WERI-Rb-1 (cell line): ENCODE measurements at places on chromosomes 3 and 15.

DNA sequence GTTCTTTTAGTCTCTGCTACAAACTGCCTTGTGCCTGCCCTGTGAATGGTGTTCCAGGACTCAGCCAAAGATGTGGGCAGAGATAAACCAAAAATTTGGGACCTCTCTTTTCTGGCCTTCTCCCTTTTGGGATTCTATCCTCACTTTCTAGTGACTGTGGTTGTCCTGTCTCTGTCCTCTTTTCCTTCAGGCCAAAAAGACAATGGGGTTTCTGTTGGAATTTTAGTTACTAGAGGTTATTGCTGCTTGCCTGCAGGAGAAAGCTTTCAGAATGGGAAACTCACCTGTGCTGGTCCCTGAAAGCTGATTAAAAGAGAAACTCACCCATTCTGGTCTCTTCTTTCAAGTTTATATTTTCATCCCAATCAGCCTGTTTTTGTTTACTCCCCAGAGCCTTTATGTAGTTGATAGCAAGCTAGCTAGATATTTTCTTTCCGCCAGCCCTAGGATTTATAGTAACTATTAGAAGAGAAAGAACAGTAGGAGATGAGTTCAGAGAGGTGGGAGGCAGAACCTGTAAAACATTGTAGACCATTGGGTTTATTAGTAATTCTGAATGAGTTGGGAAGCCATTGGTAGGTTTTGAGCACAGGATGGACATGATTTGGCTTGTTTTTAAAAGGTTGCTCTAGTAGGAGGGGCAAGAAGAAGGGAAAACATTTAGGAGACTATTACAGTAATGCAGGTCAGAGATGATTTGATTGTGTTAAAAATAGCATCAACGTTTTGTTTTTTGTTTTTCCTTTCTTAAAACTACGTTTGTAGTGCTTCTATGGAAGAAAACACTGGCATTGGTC, 138.9 kb downstream of the TCF12 start:
- DNase-seq = no peak

GRCh38 chr3:123365450-123366143, 83.3 kb downstream of the ADCY5 start:
- DNase-seq = peak; percentile 79

DNA sequence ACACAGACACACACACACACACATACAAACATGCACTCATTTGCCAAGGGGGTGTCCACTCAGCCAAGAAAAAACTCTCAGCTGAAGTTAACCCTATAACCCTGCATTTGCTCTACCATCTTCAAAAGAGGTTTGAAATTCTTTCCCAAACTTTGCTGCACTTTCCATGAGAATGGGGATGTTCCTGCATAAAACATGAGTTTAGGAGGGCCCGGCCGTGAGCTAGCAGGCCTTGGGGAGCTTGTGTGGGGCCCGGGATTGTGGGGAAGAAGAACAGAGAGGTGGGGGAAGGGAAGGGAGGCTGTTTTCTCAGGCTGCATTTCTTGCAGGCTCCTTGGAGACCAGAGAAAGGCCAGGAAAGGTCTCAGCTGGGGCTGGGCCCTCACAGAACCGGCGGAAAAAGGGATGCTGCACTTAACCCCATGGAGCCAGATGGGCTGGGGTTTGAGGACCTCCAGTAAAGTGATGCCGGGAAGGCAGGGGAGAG, 40.8 kb downstream of the SEMA5B start:
- DNase-seq = no peak

GRCh38 chr3:188034989-188035388, 119.0 kb upstream of the LPP start:
- no peak for DNase-seq

DNA sequence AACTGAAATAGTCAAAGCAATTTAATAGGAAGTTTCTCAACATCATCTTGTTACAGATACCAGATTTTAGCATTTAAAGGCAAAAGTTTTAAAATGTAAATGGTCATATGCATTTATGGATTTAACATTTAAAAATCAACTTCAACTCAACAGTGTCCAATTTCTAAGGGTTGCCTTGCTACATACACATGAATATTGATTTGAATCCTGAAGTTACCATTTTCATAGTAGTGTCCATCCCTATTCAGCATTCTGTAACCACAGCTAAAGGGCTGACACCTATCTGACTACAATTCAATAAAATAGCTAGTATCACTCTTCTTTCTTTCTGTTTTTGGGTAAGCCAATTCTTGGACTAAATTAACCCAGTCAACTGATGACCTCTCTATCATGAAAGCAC, 164.0 kb upstream of the CFAP20DC start:
- DNase-seq = no peak

- no peak for DNase-seq
These were observed 680.6 kb downstream of the EPHA3 start for GRCh38 chr3:89787979-89788378.

DNA sequence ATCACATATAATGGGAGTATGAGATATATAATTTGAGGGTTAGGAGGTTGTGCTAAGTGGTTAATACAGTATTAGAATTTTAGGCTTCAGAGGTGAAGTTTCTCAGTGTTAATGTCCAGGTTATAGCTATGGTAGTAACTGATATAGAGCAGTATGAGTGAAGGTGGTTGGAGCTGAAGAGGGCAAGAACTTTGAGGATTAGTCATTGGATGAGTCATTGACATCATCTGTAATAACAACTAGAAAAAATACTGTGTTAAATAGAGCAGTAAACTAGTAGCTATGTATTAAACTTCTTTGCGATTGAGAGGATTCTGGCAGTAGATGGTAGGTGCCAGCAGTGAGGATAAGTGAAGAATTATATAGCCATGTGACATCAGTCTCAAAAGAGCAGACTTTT, 47.5 kb upstream of the EIF3J start:
- no peak for DNase-seq

DNA sequence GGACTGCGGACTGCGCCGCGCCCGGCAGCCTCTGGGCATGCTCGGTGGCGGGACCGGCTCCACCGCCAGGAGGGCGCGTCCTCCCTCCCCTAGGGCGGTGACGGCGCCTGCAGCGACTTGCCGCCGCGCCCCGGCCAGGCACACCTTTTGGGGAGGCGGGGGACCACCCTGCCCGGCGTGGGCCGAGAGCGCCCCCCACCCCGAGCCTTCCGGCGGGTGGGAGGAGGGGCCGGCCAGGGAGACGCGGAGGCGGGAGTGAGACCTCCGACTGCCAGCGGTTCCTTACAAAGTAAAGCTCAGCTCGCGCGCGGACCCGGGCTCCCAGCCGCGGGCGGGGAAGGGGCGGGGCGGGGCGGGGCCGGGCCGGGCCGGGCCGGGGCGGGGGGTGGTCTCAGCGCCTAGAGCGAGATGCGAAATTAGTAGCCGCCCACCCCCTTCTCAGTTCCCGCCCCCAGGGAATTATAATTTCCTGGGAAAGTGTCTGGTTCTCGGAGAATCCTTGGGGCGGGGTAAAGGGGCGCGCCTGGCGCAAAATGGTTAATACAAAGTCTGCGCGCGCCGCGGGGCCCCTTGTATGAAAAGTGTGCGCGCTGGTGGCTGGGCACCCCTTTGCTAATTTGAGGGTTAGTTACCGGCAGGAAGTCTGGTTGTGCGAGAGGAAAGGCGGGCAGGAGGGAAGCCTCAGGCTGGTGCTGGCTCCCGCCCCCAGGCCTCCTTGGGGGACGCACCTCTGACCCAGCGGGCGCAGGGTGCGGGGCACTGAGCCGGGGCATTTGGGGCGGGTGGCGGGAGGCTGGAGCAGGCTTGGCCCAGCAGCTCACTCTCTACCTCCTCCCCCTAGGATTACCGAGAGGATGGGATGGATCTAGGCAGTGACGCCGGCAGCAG, 224.8 kb upstream of the IL12A start:
- peak; percentile 84 for DNase-seq
